ENCODE measurements at places on chromosomes 4 and X.

DNA sequence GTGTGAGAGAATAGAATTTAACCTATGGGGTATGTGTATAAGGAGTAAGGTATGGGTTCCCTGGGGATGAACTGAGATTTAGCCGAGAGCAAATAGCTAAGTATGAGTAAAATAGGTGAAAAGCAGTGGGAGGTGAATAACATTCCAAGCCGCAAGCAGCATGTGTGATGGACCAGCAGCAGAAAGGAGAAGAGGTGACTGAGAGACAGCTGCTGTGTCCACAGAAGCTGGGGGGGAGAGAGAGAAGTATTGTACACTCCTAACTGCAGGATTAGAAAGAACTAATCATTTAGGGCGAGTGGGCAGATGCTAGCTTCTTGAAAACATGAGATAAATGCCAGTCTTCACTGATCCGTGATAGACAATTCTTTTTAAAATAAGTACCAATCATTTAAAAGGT lies 296.0 kb downstream of the KLHL4 start:
- DNase-seq = peak; percentile 5

DNA sequence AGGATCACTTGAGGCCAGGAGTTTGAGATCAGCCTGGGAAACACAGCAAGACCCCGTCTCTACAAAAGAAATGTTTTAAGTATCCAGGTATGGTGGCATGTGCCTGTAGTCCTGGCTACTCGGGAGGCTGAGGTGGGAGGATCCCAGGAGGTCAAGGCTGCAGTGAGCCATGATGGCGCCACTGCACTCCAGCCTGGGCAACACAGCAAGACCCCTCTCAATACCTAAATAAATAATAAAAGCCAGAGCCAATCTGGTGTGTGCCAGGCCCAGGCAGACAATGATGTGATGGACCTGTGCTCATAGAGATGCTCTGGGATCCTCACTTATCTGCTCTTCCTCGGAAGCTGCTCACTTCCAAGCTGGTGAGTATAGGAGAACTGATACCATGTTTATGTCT lies 18.2 kb upstream of the SASH3 start:
- no peak for DNase-seq

- no peak for DNase-seq
Observed at GRCh38 chrX:31713120-31713519, 641.3 kb upstream of the FTHL17 start.

- no peak for DNase-seq
Observed at GRCh38 chr4:171432536-171432935, 380.7 kb upstream of the GALNTL6 start.

DNA sequence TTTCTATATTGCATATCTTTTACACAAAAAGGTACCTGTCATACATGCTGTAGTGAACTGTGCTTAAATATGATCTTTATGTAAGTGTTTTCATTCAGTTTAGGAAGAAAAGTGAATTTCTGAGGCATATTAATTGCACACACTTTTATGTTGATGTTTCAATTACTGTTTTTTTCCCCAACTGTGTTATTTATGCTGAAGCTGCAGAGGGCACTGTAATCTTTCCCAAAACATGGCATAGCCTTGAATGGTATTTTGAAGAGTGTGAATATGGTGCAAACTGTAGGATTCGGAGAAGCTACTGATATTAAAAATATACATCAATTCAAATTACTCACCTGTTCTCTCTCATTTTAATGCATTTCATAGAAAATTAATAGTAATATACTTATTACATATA lies 6.0 kb upstream of the CENPE start:
- DNase-seq = peak; percentile 2

GRCh38 chrX:47097018-47097417 lies 18.8 kb downstream of the RGN start:
- peak; percentile 79 for DNase-seq

DNA sequence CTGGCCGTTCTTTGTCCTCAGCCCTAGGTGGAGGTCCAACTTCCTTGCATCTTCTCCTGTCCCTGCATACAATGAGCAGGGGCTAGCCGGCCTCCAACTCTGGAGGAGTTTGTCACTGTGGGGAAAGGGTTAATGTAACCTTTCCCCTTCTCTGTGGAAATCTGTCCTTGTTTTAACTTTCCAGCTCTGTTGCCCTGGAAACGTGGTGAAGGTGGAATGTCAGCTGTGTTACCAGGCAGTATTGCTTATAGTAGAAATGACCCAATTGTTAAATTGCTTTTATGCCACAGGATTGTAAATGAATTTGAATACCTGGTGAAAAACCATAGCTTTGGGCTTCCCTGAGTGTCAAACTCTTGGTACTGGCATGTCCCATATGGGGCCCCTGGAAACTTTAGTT lies 131.6 kb upstream of the SCML1 start:
- no peak for DNase-seq

DNA sequence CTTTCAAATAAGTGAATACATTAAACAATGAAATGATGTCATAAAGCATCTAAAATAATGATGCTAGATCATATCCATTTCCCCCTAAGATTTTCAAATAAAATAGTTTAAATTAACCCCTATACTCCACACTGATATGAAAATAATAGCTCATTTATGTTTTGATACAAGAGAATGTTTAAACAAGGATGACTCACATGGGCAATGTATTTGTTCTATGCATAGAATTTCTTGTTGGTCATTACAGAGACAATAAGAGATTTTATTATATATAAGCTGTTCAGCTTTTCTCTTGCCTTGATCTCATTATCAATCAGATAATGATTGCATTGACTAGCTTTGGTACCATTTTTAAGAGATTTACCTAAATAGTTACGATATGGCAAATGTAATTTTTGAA lies 411.7 kb downstream of the ARHGAP24 start:
- DNase-seq = no peak

GRCh38 chrX:72081605-72082320 lies 50.0 kb downstream of the RTL5 start:
- DNase-seq = no peak

GRCh38 chrX:18026166-18026565 lies 165.1 kb upstream of the RAI2 start:
- no peak for DNase-seq

GRCh38 chrX:70066646-70067045 lies 4.4 kb downstream of the OTUD6A start:
- DNase-seq = no peak

- no peak for DNase-seq
Observed at GRCh38 chr4:10963241-10963640, 278.7 kb upstream of the CLNK start.

DNA sequence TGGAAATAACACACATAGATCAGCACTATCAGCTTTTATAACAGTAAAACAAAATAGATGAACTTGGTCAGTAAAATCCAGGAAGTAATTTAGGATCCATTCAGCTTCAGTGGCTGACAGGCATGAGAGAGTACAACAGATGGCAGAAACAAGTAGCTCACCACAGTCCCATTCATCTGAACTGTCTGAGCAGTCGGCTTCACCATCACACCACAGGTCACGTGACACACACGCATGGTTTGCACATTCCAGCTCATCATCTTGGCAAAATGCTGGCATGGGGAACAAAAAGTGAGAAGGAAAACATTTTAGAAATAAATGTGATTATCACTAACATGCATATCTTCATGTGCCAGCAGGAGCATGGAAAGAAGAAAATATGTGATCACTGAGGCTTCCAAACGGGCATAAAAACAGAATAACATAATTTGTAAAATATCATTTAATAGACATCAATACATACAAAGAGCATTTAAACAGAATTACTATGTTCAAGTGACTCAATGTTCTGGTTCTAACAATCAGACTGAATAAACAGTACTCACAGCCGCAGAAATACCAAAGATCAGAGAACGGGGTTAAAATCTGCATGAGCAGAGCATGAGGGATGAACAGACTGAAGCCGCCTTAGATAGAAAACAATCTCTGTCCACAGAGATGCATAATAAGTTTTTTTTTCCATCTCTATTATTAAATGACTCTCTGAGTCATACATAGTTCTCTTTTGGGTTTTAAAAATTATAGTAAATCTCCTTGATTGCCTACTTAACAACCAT lies 158.1 kb downstream of the ATP10D start:
- peak; percentile 54 for DNase-seq
